RCC 7860 (cell line): ENCODE measurements at places on chromosomes 4 and X.

GRCh38 chrX:140765043-140765784 lies 55.7 kb downstream of the LINC00632 start:
- no peak for DNase-seq

- DNase-seq = no peak
These were observed 392.4 kb downstream of the UNC5C start for GRCh38 chr4:95156452-95156765.

GRCh38 chrX:126825566-126826193 lies 6.2 kb downstream of the PRR32 start:
- no peak for DNase-seq

- DNase-seq = peak; percentile 90
These were observed 79.8 kb downstream of the NYX start for GRCh38 chrX:41526925-41527324.

- DNase-seq = peak; percentile 29
These were observed 52.8 kb downstream of the GPRIN3 start for GRCh38 chr4:89254847-89255246.

- DNase-seq = no peak
These were observed 18.3 kb upstream of the IL21 start for GRCh38 chr4:122639181-122639580.

- DNase-seq = no peak
These were observed 190.6 kb downstream of the GC start for GRCh38 chr4:71593311-71593710.

- no peak for DNase-seq
These were observed at the start of gene TCEAL5 for GRCh38 chrX:103276581-103277002. TCEAL5 (minus strand) TSS chrX:103276750; CDS start chrX:103274563, 2,187 bp downstream.

DNA sequence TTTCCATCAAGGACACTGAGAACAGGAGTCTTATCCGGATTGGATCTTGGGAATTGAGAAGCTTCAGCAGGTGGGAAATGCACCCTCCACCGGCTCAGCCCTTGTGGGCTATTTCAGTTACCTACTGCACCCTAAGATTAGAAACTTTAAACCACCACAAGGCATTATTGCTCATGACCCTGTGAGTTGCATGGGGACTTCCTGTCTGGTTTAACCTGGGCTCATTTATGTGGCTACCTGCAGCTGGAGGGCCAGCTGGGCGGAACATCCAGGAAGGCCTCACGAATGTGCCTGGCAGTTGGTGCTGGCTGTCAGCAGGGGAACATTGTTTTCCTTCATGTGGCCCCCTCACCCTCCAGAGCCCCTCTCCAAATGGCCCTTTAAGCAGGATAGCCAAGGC lies 164.1 kb downstream of the DEFB131A start:
- no peak for DNase-seq

DNA sequence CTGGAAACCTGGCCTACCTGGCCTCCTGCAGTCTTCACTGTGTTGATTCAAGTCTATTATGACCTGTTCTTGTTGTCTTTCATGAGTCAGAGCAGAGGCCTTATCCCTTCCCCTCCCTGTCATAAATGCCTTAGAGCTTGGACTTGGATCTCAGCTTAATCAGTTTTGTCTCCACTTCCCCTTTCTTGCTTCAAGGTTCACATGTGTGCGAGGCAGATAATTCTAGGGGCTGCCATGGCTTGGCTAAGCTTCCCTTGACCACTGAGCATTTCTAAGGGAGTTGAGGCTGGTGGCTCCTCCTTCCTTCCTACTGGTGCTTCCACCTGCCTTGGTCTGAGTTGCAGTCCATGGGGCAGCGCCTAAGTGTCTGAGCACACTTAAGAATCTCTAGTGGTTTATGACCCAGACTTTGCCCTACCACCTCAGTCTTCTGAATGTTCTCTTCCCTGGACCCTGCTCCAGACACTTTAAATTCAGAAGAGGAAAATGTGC lies 1.7 kb upstream of the HEPH start:
- no peak for DNase-seq

GRCh38 chrX:45134315-45134731 lies 66.4 kb downstream of the DIPK2B start:
- DNase-seq = no peak

DNA sequence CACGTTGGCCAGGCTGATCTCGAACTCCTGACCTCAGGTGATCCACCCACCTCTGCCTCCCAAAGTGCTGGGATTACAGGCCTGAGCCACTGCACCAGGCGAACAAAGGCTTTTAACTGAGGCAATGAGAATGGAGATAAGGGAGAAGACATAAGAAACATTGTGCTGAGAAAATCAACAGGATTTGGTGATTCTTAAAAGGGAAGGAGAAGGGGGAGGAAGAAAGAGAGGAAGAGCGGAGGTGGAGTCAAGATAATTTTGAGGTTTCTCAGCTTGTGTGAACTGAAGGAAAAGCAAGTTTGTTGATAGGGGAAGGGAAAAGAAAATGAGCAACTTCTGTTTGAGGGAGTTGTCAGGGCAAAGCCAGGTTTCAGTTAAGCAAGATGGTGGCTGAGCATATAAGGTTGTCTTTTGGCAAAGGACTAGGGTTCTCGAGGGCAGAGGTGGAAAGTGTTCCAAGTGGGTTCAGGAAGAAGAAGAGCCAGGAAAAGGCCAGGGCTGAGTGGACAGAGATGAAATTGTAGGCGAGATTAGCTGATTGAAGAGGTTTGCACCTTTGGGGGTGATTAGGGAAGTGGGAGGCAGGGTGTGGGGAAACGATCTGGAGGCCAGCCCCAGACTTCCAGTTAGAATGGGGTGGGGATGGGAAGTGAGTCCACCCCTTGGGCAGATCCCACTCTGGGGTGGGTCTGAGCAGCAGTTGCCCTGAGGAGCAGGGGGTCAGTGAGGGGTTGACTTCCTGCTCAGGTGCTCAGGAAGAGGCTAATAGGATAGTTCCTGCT lies 7.8 kb downstream of the DOCK11 start:
- DNase-seq = no peak

DNA sequence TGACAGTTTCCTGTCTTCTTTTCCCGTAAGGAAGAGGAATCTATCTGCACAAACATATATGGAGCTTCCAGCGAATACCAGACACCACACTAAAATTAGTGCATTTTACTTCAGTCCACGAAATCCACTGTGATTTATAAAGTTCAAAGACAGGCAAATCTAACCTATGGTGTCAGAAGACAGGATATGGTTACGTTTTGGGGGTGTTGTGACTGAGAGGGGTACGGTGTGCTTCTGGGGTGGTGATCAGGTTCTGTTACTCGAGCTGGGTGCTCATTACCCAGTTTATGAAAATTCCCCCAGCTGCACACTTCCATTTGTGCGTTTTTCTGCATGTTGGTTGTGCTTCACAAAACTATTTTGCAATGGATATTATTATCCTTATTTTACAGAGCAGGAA lies 10.3 kb downstream of the VGLL1 start:
- DNase-seq = no peak

- no peak for DNase-seq
These were observed 671.8 kb upstream of the DIPK2B start for GRCh38 chrX:45872480-45872879.

GRCh38 chr4:88091378-88091777 lies 67.1 kb downstream of the ABCG2 start:
- no peak for DNase-seq

GRCh38 chr4:74410272-74410671 lies 34.7 kb upstream of the AREG start:
- no peak for DNase-seq

DNA sequence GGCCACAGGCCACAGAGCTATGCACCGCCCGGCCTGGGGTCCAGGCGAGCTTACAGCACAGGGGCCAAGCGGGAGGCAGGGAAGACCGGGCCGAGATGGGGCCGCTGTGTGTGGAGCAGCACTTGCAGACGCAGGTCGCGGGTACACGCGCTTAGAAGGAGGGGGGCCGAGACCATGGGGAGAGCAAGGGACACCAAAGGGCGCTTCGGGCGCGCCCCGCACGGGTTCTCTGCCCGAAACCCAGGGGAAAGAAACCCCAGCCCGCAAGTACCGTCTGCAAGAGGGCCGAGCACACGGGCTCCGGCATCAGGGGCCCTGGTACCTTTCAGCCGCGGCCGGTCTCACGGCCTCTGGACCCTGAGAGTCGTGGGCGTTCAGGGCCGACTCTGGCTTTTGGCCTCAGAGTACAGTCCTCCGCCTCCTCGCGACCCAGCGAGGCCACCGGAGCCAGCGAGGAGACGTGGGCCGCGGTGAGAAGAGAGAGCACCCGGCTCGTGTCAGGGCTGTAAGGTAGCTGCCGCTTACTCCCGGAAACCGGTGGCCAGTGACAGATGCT lies 342 bp downstream of the EOLA2 start:
- DNase-seq = no peak

- DNase-seq = no peak
These were observed 16.6 kb upstream of the UBE2D3 start for GRCh38 chr4:102843938-102844337.

GRCh38 chr4:30815685-30816084 lies 95.5 kb downstream of the PCDH7 start:
- DNase-seq = no peak

DNA sequence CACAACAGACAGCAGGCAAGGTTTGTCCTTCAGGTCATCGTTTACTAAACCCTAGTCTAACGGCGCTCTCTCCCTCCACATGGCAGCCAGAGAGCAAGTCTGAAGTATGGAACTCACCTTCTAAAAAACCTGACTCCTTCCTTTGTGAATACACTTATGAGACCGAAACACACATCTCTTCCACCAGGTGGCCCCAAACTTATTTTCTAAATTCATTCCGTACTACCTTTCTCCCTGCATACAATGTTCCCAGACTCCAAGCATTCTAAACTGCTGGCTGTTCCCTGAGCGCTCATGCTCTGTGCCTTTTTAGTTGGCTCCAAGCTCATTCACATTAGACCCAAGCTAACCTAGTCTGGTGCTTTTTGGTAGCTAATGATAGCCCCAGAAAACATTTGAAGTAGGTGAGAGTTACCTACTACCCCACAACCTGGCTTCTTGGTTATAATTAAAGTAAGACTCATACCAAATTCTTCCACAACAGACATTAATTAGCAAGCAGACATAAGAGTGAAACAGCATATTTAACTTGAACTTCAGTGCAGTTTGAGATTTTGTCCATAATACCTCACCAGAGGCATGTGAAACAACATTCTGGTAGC lies 67.6 kb upstream of the DCLK2 start:
- peak; percentile 31 for DNase-seq

GRCh38 chr4:17502756-17503155 lies 9.1 kb downstream of the QDPR start:
- DNase-seq = peak; percentile 88

DNA sequence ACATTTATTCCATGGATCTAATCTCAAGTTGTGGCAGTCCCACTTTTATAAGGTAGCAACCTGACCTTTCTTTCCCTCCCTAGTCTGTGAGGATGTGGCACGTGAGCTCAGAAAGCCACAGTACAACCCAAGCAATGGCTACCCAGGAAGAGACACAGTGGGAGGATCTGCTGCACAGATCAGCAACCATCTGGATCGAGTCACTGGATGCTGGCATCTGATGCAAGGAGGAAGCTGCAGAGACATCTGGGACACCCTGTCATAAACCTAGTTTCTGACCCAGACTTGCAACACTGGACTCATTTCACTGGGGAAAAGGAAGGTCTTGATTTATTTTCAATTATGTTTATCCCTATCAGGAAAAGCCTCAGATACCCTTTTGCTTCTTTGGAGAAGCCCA lies 327.1 kb downstream of the PAPSS1 start:
- no peak for DNase-seq

DNA sequence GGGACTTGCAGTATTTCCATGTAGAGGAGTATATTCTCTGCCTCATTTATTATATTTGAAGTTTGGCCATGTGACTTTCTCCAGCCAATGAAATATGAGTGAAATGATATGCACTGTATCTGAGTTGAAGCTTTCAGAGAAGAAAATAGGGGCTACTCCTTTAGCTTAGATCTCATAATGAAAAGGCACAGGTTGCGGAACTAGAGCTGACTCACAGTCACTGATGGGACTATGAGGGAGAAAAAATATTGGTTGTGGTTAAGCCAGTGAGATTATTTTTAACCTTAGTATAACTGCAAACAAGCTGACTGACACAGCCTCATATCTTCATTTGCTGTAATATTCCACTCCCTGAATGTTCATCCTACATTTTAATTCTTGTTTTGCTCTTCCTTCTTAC lies 1104.3 kb downstream of the RPA4 start:
- DNase-seq = no peak

DNA sequence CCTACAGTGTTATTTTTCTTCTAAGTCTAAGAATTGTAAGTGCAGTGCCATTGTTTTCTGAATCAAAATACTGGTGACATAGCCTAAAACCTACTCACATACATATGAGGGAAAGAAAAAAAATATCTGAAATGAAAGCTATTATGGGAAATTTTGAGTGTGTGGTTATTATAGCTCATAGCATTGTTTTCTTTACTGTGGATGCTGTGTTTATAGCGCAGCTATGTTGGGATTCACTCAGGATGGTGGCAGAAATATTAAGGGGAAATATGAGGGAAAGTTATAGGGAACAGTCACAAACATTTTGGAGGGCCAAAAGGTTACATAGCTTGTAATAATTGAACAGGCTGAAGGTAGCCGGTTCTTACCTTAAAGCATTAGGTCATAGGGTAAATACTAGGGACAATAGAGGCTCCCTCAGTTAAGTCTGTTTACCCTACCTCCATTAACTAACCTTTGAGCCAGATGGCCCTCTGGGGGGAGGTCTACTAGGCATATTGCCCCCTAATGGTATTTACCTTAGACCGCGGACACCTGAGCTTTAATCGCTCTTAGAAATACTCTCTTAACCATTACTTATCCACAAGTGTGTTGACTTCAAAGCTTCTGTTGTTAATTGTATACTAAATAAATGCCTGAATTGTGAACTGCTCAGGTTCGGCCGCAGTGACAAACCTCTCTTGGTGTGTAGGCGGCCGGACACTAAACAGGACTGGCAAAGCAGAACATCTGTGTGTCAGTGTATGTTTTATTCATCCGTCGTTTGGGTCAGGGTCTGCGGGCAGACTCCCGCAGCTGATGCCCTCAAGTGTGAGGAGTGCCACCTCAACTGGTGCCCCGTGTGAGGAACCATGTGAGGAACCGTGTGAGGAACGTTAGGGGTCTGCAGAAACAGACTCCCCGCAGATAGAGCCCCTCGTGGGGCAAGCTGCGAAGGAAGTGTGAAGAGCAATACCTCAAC lies 21.3 kb upstream of the SULT1B1 start:
- DNase-seq = no peak

DNA sequence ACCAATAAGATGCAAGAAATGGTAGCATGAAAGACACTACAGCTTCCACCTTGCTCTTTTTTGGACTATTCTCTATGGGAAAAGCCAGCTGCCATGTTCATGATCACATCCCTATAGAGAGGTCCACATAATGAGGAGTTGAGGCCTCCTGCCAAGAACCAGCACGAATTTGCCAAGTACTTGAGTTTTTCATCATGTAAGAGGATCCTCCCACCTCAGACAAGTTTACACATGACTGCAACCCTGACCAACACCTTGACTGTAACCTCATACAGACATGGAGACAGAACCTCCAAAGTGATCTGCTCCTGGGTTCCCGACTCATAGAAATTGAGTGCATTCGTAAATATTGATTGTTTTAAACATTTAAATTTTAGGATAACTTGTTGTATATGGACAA lies 135.2 kb upstream of the TSPAN5 start:
- DNase-seq = no peak
